ENCODE measurements at places on chromosomes 6 and 20. TPM values are rescaled to one million over a fixed set of nuclear protein-coding genes. Genes with fewer than 3 reads are reported as not detected.

- peak; percentile 67 for DNase-seq
Measured at GRCh38 chr20:49608752-49609670, 41.1 kb upstream of the PTGIS start.

DNA sequence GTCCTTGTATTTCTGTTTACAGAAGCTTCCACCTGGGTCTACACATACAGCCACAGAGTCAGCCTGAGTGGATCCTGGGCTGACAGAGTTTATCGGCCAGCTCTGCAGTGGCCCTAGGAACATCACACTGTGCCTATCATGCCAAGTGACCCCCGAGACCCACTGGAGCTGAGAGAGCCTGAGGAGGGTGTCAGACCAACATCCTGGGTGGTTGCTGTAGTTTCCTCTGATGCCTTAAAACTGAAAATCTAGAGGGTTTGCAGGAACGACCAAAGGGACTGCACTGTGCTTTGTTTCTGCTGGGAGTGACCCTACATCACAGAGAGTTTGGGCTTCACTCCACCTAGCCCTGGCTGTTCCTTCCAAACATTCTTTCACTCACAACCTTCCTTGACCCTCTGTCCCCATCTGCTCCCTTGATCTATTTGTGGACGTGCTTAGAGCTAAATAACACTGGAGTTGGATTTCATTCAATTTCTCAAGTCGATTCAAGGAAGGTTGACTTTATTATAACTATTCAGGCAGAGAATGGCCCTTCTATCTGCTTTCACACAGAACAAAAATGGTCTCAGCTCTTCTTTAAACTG, 18.1 kb downstream of the MYLK4 start:
- DNase-seq = no peak

The RIPPLY2 gene
- total RNA-seq = not detected

The TRIM40 gene
- not detected for total RNA-seq

The NFATC2 gene
- total RNA-seq = 160 TPM

The ADGRF5 gene
- total RNA-seq = not detected

GRCh38 chr6:41189967-41190366, 11.0 kb downstream of the TREML2 start:
- DNase-seq = no peak

DNA sequence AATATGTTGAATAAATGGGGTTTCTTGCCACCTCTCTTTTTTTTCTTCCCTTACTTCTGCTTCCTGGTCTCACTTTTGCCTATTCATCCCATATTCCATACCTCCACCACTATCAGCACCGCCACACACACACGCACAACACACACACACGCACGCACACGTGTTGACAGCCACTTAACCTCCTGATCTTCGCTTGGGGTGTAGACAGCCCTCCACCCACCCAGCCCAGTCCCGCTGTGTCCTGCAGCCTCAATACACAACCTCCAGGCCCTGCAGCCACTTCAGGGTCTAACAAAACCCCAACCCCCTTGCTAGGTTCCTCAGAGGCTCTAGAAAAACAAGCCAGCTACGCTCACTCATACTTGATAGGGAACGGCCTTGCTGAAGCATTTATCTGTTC, 72.3 kb downstream of the LINC00237 start:
- DNase-seq = no peak

The LY6G6F gene
- total RNA-seq = 1.4 TPM

The SIM1 gene
- total RNA-seq = not detected

The SPATS1 gene
- not detected for total RNA-seq

DNA sequence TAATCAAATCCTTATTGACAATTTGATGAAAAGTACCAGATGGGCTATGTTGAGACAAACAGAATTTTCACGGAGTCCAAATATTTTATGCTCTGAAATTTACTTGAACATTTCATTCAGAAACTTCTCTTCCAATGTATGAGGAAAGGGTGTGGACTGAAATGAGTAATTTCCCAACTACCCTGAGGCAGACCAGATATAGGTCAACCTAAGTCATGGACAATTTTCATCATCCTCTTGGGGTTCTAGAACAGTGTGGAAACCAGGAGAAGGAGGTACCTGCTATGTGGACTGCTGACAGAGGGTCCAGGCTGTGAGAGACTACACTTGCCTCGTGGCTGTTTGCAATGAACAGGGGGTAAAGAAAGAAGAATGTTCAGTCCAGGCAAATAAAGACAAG, 323.0 kb downstream of the ESR1 start:
- no peak for DNase-seq

DNA sequence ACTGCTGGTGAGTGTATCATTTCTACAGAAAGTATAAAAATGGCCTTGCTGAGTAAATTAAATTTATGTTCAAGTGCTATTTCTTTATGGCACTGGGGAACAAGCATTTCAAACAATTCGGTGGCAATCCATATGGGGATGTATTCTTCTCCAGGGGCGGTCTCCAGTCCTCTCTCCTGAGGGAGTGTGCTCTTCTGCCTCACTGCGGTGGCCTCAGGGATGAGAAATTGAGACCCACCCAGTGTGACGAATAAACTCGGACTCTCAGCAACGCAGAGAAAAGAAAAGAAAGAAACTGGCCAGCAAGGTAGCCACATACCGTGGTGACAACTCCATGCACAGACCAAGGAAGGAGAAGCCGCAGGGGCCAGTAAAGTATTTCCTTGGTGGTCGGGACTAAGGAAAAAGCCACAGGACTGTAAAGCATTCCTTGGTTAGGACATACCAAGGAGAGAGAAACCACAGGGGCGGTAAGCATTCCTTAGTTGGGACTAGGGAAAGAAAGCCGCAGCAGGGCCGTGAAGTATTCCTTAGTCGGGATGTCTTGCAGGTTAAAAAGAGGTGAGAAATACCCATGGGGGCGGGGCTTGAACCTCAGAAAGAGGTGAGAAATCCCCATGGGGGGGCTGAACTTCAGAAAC, 13.6 kb upstream of the GOPC start:
- no peak for DNase-seq

- no peak for DNase-seq
Measured at GRCh38 chr6:166619912-166620311, 7.1 kb downstream of the RPS6KA2 start.
